ENCODE measurements at places on chromosomes 7 and 10. TPM values are rescaled to one million over a fixed set of nuclear protein-coding genes. Genes with fewer than 3 reads are reported as not detected.

DNA sequence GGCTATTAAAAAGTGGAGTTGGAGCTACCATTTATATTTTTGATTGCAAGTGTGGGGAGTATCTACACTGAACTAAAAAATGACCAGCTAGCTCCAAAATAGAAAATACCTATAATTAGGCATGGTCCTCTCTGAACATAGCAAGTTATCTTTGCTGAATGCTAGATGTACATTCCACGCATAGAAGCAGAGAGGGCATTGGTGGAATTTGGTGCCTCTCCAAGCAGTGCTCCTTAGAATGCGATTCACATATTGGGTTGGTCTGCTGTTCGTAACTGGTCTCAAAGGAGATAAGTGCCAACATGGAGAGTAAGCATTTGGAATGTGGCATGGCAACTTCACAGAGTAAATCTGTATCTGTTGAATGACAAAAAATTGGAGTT, 196.2 kb downstream of the PTN start:
- no peak for DNase-seq
- H3K27ac ChIP-seq, result no peak overlapping the region
- H3K36me3 ChIP-seq, result no peaks in the 10 kb centered on the region
- no peaks in the 10 kb centered on the region for H3K4me1 ChIP-seq
- H3K4me3 ChIP-seq, result no peak overlapping the region

GRCh38 chr7:1226186-1226901, 6.3 kb upstream of the UNCX start:
- no peaks in the 10 kb centered on the region for H3K36me3 ChIP-seq
- DNase-seq, result no peak
- H3K27me3 ChIP-seq, result peaks cover 34% of the 10 kb centered on the region
- peaks cover 11% of the 10 kb centered on the region for H3K4me1 ChIP-seq
- H3K27ac ChIP-seq, result no peak overlapping the region

GRCh38 chr10:127878475-127879055, 14.2 kb downstream of the CLRN3 start:
- H3K27ac ChIP-seq, result peak overlapping the region; percentile 4
- H3K27me3 ChIP-seq, result no peaks in the 10 kb centered on the region
- DNase-seq, result no peak
- no peaks in the 10 kb centered on the region for H3K4me1 ChIP-seq
- H3K4me3 ChIP-seq, result no peak overlapping the region

The PTF1A gene
- total RNA-seq, result not detected

DNA sequence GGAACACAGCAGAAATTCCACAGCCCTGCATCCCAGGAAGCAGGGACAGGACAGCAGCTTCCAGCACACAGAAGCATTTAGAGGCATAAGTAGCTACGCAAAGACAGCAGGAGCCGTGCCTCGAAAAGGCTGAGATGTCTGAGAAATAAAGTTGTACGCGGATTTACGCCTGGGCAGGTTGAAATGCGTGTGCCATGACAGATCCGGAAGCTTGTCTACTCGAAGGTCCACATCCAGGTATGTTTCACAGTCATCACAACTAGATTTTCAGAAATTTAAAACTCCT, 26.1 kb downstream of the DIP2C start:
- H3K4me3 ChIP-seq, result no peak overlapping the region
- H3K27me3 ChIP-seq, result no peaks in the 10 kb centered on the region
- no peak overlapping the region for H3K27ac ChIP-seq
- DNase-seq, result no peak
- no peaks in the 10 kb centered on the region for H3K36me3 ChIP-seq
- no peaks in the 10 kb centered on the region for H3K4me1 ChIP-seq

DNA sequence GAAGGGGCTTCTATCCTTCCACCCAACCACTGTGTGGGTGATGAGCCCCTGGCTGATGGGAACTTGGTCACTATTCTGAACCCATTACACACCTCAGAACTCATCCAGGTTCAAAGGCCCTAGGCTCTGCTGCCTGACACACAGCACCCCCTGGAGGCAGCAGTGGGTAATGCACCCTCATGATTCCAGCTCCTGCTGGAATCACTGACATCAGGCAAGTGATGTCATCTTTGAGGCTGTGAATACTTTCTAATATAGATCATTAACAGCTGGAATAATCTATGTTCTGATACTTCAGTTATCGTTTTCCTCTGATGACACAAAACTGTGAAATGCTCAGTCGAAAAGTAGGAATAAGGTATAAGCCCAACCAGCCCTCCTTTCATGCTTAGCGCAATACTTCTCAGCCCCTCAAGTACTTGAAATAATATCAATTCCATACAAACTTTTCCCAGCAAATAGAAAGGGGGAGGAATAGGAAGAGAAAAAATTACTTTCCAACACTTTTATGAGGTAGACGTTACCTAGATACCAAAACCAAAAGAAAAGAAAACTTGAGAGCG, 7.5 kb upstream of the RBP3 start:
- H3K27me3 ChIP-seq, result no peaks in the 10 kb centered on the region
- H3K36me3 ChIP-seq, result no peaks in the 10 kb centered on the region
- no peaks in the 10 kb centered on the region for H3K4me1 ChIP-seq
- H3K4me3 ChIP-seq, result no peak overlapping the region
- no peak for DNase-seq

GRCh38 chr10:103021150-103021899, 103.2 kb downstream of the CNNM2 start:
- no peaks in the 10 kb centered on the region for H3K4me1 ChIP-seq
- no peak for DNase-seq
- H3K27me3 ChIP-seq, result no peaks in the 10 kb centered on the region
- H3K27ac ChIP-seq, result no peak overlapping the region

DNA sequence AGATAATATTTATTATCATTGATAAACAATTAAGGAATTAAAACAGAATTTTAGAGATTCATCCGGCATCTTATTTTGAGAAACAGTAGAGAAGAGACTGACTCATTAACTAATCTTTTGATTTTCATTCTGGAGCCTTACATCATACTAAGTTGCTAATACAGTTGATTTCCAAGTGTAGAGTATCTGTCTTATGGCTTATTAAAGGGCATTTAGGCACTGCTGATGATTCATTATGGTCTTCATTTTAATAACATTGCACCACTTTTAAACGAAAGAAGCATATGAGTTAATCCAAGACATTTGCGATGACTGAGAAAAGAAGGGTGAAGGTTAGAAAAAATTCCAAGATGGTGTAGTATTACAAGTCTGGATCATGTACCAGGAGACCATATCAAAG, 186.0 kb upstream of the CACNA2D1 start:
- no peak overlapping the region for H3K27ac ChIP-seq
- no peaks in the 10 kb centered on the region for H3K27me3 ChIP-seq
- no peak overlapping the region for H3K4me3 ChIP-seq
- DNase-seq, result no peak

DNA sequence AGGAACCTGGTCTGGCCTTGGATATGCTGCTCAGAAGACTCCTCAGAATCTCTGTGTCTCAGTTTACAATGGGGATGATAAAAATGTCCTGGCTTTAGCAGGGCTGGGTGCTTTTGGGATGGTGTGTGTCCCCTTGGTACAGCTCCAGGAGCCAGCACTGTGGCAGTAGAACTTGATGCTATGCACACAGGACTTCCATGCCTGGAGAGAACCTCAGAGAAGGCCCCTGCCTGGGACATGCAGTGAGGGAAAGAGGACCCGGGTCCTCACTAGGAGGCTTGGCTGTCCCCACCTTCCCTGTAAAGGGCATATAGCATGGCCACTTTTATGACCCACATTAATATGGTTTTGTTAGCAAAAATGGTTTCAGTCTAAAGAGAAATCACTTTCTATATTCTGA, 100.5 kb downstream of the GLRX3 start:
- no peaks in the 10 kb centered on the region for H3K4me1 ChIP-seq
- H3K27ac ChIP-seq, result no peak overlapping the region
- no peak overlapping the region for H3K4me3 ChIP-seq
- H3K27me3 ChIP-seq, result no peaks in the 10 kb centered on the region
- DNase-seq, result peak; percentile 1

The LIPM gene
- total RNA-seq, result not detected

DNA sequence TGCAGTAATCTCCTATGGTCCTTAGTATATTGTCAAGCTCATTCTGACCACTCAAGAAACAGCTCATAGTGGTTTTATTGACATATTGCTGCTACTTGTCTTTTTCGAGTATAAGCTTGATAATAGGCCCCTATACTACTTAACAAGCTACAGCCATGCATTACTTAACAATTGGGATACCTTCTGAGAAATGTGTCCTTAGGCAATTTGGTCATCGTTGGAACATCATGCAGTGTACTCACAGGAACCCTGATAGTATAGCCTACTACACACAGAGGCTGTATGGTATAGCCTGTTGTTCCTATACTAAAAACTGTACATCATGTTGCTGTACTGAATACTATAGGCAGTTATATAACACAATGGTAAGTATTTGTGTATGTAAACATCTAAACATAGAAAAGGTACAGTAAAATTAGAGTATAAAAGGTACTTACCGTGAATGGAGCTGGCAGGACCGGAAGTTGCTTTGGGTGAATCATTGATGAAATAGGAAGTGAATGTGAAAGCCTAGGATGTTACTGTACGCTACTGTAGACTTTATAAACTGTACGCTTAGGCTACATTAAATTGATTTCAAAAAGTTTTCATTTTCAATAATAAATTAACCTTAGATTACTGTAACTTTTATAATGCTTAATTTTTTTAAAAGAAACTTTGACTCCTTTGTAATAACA, 160.9 kb downstream of the LRRC4 start:
- H3K4me1 ChIP-seq, result peaks cover 1% of the 10 kb centered on the region
- no peak for DNase-seq
- H3K4me3 ChIP-seq, result no peak overlapping the region
- no peaks in the 10 kb centered on the region for H3K36me3 ChIP-seq
- no peaks in the 10 kb centered on the region for H3K27me3 ChIP-seq

The FFAR4 gene
- total RNA-seq, result 13.3 TPM

DNA sequence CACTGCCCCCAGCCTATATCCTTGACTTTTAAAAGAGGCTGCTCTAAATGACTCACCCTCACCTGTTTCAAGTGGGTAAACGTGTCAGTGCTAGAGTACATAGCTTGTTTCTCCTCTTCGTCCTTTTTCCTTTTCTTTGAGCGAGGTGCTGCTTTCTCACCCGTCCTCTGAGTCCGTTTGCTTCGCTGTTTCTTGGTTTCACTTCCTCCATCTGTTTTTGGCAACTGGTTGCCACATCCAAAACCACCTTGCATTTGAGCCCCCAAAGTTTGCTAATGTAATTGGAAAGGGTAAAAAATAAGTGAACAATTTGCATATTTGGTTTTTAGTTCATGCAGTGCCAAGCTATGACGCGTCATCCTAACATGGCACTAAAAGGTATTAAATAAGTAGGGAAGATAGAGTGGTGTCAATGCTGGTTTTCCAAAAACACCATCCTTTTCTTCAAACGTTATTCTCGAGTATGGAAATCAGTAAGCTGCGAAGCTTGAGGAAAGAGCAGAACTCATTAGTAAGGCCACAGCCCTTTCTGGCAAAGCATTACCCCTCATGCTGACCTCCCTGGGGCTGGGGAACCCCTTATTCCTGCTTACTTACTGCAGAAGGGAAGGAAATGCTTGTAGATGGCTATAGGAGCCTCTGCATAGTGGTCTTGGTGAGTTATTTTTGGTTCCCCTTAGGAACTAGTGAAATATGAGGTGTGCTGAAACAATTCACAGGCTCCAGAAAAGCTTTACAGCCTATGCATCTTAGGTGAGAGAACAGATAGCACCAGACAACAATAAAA, 133.5 kb downstream of the GALNT11 start:
- no peak overlapping the region for H3K4me3 ChIP-seq
- DNase-seq, result no peak
- no peaks in the 10 kb centered on the region for H3K27me3 ChIP-seq
- peaks cover 57% of the 10 kb centered on the region for H3K36me3 ChIP-seq
- H3K4me1 ChIP-seq, result no peaks in the 10 kb centered on the region

The ADCY1 gene
- total RNA-seq, result 1.1 TPM

The ZNF467 gene
- total RNA-seq, result 19.1 TPM

GRCh38 chr10:633279-634245, 55.9 kb downstream of the DIP2C start:
- H3K4me3 ChIP-seq, result no peak overlapping the region
- no peak overlapping the region for H3K27ac ChIP-seq
- DNase-seq, result no peak
- no peaks in the 10 kb centered on the region for H3K27me3 ChIP-seq

The EIF3B gene
- total RNA-seq, result 118 TPM

- no peaks in the 10 kb centered on the region for H3K27me3 ChIP-seq
- H3K27ac ChIP-seq, result peak overlapping the region; percentile 79
- no peak for DNase-seq
- H3K4me3 ChIP-seq, result no peak overlapping the region
- H3K4me1 ChIP-seq, result peaks cover 21% of the 10 kb centered on the region
These were observed 25.1 kb downstream of the TBXAS1 start for GRCh38 chr7:139854124-139854511.

DNA sequence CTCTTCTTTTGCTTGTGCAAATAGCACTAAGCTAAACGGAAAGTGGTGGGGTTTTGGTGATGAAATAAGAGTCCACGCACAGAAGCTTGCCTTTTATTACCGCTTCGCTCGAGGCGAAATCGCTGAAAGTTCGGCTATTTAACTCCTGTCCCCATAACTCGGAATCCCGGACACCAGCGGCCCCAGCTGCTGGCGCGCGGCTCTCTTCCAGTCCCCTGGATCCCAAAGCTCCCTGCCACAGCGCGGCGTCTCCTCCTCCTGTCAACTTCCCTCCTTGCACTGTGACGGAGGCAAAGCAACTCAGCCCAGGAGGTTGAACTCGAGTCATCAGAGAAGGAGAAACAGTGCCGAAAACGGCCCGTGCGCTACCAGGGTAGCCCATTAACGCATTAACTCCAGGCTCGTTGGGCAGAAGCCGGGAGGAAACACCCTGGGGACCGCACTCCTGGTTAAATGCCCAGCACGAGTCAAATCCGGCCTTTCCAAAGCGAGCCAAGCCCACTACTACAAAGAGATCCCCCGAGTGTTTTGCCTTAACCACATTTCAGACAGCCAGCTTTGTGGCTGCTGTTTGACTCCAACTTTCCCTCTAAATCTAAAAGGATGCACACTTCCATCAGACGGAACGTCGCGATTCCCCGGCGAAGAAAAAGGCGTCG, 1.3 kb downstream of the SEMA3D start:
- H3K4me3 ChIP-seq, result peak overlapping the region; percentile 36
- H3K36me3 ChIP-seq, result no peaks in the 10 kb centered on the region
- H3K27ac ChIP-seq, result peak overlapping the region; percentile 32
- peak; percentile 80 for DNase-seq
- no peaks in the 10 kb centered on the region for H3K27me3 ChIP-seq

GRCh38 chr7:146314962-146315361, 198.4 kb downstream of the CNTNAP2 start:
- no peaks in the 10 kb centered on the region for H3K36me3 ChIP-seq
- no peak overlapping the region for H3K4me3 ChIP-seq
- H3K27me3 ChIP-seq, result no peaks in the 10 kb centered on the region

- H3K4me1 ChIP-seq, result no peaks in the 10 kb centered on the region
- H3K4me3 ChIP-seq, result no peak overlapping the region
- no peak overlapping the region for H3K27ac ChIP-seq
- H3K27me3 ChIP-seq, result no peaks in the 10 kb centered on the region
- no peaks in the 10 kb centered on the region for H3K36me3 ChIP-seq
These were observed 47.3 kb upstream of the NPTX2 start for GRCh38 chr7:98569691-98570337.
